Osteoblast (primary cell): ENCODE measurements at places on chromosomes 2 and 18. TPM values are rescaled to one million over a fixed set of nuclear protein-coding genes. Genes with fewer than 3 reads are reported as not detected.

DNA sequence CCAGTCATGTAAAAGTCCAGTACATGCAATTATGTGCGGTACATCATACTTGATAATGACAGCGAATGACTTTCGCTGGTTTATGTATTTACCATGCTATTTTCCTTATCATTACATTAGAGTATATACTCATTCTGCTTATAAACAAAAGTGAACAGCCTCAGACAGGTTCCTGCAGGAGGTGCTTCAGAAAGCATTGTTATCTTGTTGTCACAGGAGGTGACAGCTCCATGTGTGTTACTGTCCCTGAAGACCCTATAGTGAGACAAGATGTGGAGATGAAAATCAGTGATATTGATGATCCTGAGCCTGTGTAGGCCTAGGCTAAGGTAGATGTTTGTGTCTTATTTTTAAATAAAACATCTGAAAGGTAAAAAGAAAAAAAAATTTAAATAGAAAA is 15.3 kb upstream of the MPPE1 start:
- H3K27me3 ChIP-seq, result no peaks in the 10 kb centered on the region
- no peaks in the 10 kb centered on the region for H3K36me3 ChIP-seq
- H3K27ac ChIP-seq, result no peak overlapping the region
- H3K4me3 ChIP-seq, result no peak overlapping the region
- H3K4me1 ChIP-seq, result no peaks in the 10 kb centered on the region
- DNase-seq, result no peak

DNA sequence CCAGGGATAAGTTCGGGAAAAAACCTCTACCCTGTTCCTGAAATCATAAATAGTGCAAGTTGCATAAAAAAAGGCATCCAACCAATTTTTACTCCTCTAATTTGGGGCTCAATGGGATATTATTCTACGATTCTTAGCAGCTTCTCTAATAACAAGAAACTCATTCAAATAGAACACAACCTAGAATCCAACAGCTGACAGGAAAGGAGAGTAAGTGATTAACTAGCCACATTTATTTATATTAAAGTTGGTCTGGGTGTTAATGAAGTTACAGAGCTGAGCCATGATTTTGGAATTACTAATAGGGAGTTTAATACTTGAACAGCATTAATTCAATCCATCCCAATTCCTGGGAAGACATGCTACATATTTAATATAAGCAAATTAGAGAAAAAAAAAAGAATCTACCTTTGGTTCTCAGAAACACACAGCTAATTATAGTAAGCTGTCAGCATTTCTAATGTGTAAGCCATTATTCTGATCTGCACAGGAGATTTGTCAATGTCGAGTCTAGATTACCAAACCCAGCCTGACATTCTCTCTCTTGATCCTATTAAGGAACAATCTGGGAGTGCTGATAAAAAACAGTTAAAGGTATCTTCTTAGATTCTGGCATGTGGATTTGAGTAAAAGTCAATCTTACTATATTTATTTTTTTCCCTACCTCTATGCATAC is 267.7 kb downstream of the NBAS start:
- H3K27ac ChIP-seq, result no peak overlapping the region
- H3K27me3 ChIP-seq, result no peaks in the 10 kb centered on the region
- no peak overlapping the region for H3K4me3 ChIP-seq
- H3K36me3 ChIP-seq, result peaks cover 10% of the 10 kb centered on the region

DNA sequence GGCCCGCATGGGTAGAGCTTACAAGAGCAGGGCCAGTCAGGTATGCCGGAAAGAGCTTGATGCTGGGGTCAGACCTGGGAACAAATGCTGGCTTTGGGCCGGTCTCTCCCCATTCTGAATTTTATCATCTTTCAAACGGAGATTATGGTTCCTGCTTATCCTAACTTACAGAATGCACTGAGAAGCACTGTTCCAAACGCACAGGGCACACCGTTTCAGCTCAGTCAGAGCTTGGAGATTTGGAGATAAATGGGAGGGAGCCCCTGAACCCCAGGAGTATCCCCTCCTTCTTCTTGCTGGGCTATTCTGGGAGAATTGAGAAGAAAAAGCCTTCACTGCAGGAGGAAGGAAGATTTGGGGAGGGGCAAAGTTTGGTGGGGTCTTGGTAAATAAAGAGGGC is 169.4 kb downstream of the DDX1 start:
- H3K27ac ChIP-seq, result no peak overlapping the region
- H3K4me1 ChIP-seq, result no peaks in the 10 kb centered on the region
- no peak overlapping the region for H3K4me3 ChIP-seq
- no peak for DNase-seq
- H3K36me3 ChIP-seq, result no peaks in the 10 kb centered on the region

GRCh38 chr2:150710916-150711315 is 223.4 kb upstream of the RND3 start:
- H3K27ac ChIP-seq, result no peak overlapping the region
- DNase-seq, result no peak
- H3K4me1 ChIP-seq, result peaks cover 2% of the 10 kb centered on the region
- H3K4me3 ChIP-seq, result no peak overlapping the region
- no peaks in the 10 kb centered on the region for H3K27me3 ChIP-seq
- no peaks in the 10 kb centered on the region for H3K36me3 ChIP-seq

DNA sequence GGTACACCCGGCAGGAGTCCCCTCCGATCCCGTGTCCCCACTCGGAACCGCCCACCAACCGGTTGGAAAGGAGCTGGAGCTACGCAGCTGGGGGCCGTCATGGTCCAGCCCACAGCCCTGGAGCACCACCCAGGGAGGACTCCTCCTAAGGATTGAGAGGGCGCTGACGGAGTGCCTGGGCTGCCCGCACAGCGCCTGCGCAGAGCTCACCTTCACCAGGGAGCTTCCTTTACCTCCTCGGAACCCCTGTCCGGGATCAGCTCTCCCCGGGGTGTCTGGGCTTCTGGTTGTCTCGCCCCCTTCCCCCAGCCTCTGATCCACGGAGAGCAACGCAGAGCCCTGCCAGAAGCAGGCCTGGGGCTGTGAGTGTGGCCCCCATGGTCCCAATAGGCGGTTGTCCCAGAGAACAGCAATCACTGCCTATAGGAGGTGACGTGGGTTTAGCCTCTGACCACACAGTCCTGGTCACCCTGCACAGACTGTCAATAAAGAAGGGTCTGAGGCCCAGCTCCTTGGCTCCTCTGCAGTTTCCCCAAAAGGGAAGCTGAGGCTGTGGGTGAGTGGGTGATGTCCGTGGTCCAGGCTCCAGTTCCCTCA is 14.6 kb downstream of the ALPG start:
- H3K4me3 ChIP-seq, result no peak overlapping the region
- H3K36me3 ChIP-seq, result no peaks in the 10 kb centered on the region
- no peak overlapping the region for H3K27ac ChIP-seq
- peak; percentile 63 for DNase-seq
- no peaks in the 10 kb centered on the region for H3K4me1 ChIP-seq

- no peaks in the 10 kb centered on the region for H3K27me3 ChIP-seq
- no peak for DNase-seq
- H3K4me1 ChIP-seq, result peaks cover 6% of the 10 kb centered on the region
- peaks cover 21% of the 10 kb centered on the region for H3K36me3 ChIP-seq
- H3K4me3 ChIP-seq, result no peak overlapping the region
Measured at GRCh38 chr2:207599636-207600035, 25.6 kb downstream of the METTL21A start.

GRCh38 chr18:75409806-75410205 is 17.7 kb downstream of the SMIM21 start:
- H3K27me3 ChIP-seq, result no peaks in the 10 kb centered on the region
- H3K4me3 ChIP-seq, result no peak overlapping the region
- no peak for DNase-seq
- H3K36me3 ChIP-seq, result no peaks in the 10 kb centered on the region
- H3K27ac ChIP-seq, result peak overlapping the region; percentile 95
- H3K4me1 ChIP-seq, result peaks cover 35% of the 10 kb centered on the region

GRCh38 chr2:17482651-17483050 is 35.6 kb downstream of the RAD51AP2 start:
- H3K27me3 ChIP-seq, result no peaks in the 10 kb centered on the region
- H3K36me3 ChIP-seq, result no peaks in the 10 kb centered on the region
- no peak for DNase-seq
- no peaks in the 10 kb centered on the region for H3K4me1 ChIP-seq
- H3K4me3 ChIP-seq, result no peak overlapping the region

CCDC121 gene
- total RNA-seq, result 1.1 and 1.2 TPM in 2 replicates

SIX3 gene
- total RNA-seq, result not detected in 2 replicates

SPATA3 gene
- not detected in 2 replicates for total RNA-seq
